ENCODE measurements at places on chromosomes 5 and 9.

- no peak for DNase-seq
These were observed 69.7 kb downstream of the BAAT start for GRCh38 chr9:101315112-101315450.

DNA sequence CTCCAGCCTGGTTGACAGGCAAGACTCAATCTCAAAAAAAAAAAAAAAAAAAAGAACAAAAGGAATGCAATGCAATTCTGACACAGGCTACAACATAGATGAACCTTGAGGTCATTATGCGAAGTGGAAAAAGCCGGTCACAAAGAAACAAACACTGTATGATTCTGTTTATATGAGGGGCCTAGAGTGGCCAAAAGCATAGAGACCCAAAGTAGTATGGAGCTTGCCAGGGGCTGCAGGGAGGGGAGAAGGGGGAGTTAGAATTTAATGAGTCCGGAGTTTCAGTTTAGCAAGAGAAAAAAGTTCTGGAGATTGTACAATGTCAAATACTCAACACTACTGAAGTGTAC is 33.2 kb upstream of the ASS1 start:
- DNase-seq, result no peak

DNA sequence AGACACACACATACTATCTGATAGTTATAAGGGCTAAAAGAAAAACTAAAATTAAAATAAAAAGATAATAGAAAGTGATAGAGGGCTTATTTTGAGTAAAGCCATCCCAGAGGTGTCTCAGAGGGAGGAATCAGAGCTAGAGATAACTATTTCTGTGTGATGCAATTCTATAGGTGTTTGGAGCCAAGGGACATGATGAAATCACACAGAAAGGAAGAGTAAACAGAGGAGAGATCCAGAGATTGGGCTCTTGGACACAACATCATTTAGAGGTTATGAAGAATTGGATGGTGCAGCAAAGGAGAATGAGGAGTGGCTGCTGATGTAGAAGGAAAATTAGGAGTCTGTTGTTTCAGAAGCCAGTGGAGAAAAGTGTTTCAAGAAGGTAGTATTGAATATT is 393.5 kb downstream of the DIRAS2 start:
- no peak for DNase-seq

DNA sequence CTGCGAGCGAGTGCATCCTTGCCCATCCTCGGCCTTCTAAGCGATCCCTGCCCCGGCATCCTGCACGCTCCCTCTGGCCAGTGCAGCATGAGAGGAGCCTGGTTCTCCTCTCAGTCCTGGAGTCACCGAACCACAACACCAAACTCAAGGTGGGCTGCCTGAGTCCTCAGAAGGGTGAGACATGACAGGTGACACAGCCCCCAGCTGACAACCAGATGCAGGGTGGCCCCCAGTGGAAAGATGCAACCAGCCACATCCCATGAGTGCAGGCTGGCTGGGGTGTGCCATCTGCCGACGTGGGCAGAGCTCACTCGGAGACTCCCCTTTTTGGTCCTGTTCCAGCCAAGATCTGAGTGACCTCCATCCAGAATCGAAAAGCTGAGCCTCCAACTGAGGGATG is 58.4 kb downstream of the COL23A1 start:
- DNase-seq, result no peak

DNA sequence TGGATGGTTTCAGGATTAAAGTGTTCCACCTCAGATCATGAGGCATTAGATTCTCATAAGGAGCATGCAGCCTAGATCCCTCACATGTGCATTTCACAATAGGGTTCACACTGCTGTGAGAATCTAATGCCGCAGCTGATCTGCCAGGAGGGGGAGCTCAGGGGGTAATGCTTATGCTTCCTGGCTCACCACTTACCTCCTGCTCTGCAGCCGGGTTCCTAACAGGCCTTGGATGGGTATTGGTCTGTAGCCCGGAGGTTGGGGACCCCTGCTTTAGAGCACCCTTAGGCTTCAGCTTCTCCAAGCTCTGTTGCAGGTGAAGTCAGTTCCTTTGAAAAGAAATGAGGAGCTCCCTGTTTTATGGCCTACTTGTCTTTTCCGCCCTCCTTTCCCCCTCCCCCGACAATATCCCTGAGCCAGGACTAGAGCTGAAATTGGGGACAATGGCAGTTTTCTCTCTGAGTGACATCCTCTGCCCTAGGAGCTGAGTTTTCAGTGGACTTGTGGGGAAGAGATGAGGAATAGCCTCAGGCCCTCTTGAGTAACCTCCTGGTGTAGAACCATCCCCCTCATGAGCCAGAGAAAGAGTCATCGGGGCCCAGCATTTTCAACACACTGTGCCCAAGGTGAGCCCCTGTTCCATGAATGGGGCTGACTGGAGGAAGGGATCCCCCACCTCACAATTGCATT is 16.2 kb upstream of the MAT2B start:
- DNase-seq, result no peak

Measured in effector memory CD4-positive, alpha-beta T cell (primary cell).